ENCODE measurements at places on chromosomes 2 and 18.

GRCh38 chr2:231601356-231602229 is 8.9 kb downstream of the TEX44 start:
- peak; percentile 89 for DNase-seq

DNA sequence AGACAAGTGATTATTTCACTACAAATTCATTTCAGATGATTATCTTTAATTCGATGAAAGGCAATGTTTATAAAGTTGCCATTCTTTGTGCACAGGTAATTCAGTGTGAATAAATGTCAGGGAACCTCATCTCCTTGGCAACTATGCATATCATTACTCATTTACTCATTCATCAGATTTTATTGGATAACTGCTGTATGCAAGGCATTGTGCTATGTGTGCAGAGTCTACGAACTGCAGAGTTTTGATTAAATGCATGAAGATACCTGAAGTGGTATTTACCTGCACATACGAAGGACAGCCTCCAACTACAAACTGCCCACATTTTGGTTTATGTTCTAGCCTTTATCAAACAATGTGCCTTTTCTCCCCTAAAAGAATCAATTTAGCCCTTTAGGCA is 3.5 kb downstream of the RND3 start:
- no peak for DNase-seq

- DNase-seq, result no peak
Observed at GRCh38 chr18:78965917-78966792, 13.5 kb upstream of the SALL3 start.

DNA sequence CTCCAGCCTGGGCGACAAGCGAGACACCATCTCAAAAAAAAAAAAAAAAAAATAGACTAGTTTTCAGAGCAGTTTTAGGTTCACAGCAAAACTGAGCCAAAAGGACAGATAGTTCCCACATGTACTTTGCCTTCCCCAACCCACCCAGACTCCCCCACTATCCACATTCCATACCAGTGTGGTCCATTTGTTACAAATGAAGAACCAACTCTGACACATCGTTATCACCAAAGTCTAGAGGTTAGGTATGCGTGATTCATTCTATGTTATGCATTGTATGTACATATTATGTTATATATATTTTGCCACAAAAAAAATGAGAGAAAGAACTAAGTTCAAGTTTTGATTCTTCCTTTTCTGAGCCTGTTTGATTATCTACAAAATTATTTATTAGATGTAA is 3.5 kb downstream of the DUSP11 start:
- DNase-seq, result no peak

DNA sequence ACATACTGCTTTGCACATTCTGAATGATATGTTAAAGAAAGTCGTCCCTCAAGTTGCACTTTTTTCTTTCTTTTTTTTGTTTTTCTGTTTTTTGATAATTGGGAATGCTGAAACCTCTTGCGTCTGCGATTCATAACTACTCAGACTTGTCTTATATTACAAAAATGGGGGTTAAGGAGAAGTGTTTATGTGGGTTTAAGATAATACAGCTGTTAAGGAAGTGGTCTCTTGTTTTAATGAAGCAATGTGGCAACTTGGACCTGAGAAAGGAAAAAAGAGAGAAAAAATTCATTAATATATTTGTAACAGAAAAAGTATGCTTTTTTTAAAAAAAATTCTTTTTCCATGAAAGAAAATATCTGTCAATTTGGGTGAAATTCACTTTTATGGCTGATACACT is 268.5 kb upstream of the CCDC68 start:
- DNase-seq, result no peak

GRCh38 chr2:168471163-168471475 is 15.0 kb downstream of the CERS6 start:
- DNase-seq, result no peak

- DNase-seq, result no peak
Observed at GRCh38 chr18:61350578-61350977, 17.3 kb downstream of the CDH20 start.

DNA sequence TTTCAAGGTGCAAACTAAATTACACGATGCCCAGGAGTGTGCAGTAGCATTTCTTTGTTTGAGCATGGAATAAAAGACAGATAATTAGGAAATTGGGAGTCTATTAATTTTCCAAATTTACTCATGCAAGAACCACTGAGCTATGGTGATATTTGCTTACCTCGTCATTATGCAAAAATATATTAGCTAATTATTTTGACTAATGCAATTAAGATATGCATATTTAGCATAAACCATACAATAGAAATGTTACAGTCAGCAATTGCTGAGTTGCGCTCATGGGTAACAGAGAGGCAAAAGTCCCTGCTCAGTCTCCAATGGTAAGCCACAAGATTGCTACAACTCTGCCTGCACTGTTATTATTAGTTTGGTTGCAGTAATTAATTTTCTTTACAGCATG is 342.0 kb downstream of the TXNL1 start:
- no peak for DNase-seq

DNA sequence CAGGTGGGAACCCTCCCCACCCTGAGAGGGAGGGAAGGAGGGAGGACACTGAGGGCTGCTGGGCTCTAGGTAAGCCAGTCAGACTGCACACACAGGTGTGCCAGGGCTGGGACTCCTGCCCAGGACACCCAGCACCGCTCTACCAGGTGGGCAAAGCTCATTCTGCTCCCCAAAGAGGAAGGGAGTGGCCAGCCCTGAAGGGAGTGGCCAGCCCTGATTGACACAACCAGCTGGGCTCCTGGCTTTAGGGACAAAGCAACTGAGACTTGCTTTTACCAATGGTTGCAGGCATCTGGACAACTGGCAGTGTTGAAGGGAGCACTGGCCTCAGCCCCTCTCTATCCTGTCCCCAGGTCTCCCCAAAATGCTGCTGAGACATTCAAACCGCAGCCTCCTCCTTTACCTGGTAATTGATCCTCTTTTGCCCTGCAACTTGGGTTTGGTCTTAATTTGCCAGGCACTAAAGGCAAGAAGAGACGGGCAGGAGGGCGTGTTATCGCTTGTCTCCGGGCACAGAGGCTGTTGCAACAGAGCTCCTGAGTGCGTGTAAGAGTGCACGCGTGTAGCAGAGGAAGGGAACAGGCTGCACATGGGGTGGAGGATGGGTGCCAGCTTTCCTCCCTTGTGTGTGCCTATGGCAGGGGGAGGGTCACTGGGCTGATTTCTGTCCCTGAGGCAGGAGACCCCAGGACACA is 14.5 kb upstream of the FOSL2 start:
- no peak for DNase-seq

GRCh38 chr18:12779043-12779442 is 76.2 kb downstream of the PSMG2 start:
- DNase-seq, result no peak

DNA sequence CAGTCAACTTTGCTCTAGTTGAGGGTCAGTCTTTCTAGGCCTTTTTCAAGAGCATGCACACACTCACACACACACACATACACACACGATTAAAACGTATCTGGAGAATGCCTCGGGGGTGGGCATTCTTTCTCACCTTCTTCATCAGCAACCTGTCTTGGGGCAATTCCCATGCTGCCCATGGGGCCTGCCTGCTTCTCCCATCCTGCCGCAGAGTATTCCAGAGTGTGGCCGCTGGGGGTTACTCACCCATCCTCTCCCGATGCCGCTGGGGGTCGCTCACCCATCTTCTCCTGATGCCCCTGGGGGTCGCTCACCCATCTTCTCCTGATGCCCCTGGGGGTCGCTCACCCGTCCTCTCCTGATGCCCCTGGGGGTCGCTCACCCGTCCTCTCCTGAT is 10.8 kb upstream of the ALLC start:
- DNase-seq, result peak; percentile 69

DNA sequence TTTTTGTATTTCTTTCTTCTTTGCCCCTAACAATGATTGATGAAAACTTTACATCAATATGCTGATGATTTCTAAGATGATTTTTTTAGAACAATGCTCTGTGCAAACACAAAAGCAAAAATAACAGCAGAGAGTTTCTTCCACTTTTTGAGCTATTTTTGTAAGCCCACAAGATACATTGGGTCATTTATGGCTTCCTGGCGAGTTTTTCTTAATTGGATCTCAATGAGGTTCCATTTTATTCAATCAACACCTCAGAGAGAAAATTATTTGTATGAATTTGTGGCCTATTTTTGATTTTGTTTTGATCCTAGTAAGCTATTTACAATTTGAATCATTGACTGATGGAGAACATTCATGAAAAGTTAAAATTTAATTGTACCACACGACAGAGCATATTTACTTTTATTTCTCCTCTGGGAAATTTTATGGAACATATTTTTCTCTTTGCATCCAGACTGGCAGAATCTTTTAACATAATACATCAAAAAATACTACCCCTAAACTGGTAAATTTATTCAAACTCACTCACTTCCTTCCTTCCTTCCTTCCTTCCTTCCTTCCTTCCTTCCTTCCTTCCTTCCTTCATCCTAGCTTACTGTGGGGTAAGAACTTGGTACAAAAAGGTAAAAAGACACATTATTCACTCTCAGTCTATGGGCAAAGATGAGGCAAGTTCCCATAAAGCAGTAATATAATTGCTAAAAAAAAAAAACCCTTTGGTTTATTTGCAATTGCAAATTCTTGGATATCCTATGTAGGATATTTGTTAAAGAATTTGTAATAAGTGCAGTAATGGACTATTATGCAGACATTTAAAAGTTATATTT is 710.4 kb downstream of the SLC4A3 start:
- DNase-seq, result no peak

- no peak for DNase-seq
Observed at GRCh38 chr2:233919938-233920337, 2.8 kb downstream of the TRPM8 start.

GRCh38 chr2:71511776-71512175 is 58.4 kb downstream of the DYSF start:
- no peak for DNase-seq

DNA sequence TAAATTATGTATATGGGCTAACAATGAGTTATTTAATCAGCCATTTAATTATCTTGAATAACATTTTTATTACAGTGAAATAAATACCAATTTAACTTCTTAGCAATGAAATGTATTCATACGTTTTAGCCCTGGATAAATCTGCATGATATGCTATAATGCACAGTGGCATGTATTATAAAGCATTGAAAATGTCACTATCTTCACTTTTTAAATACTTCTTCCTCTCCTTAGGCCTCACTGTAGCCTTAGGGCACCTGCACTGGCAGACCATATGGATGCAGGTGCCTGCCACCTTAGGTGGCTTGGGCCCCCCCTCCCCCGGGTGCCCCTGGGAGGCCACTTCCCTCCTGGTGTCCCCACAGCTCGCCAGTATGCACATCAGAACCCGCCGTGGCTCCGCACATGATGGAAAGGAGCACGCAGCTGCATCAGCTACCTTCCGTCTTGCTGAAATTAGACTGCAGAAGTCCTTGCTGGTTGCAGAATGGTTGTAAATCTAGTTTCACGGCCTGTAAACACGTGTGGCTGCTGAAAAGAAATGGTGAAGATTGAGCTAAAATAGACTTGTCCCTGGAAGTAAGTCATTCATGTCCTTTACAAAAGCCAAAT is 56.7 kb downstream of the ADI1 start:
- no peak for DNase-seq

- DNase-seq, result no peak
Observed at GRCh38 chr18:70627182-70627802, 338.4 kb downstream of the SOCS6 start.

- DNase-seq, result peak; percentile 43
Observed at GRCh38 chr2:28420722-28421121, 28.1 kb downstream of the FOSL2 start.

DNA sequence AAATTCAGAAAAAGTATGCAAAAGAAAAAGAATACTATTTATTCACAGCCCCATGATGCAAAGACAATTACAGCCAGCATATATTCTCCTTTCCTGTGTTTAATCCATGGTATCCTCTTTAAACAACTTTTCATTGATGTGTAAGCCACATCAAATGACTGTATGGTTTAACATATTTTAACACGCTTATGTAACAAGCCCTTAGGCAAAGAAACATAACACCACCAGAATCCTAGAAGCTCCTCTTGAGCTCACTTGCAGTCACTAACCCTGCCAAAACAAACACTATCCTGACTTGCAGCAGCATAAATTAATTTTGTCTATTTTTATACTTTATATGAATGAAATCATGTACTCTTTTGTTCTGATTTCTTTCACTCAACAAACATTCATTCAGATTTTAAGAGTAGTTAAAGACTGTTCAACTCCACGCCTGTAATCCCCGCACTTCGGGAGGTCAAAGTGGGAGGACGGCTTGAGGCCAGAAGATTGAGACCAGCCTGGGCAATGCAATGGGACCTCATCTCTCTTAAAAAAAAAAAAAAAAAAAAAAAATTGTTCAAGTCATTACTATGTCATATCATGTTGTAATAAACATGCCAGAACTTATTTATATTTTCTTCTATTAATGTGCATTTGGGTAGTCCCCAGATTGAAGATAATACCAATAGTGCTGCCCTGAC is 226.3 kb downstream of the NBAS start:
- no peak for DNase-seq

GRCh38 chr2:106575955-106576354 is 88.8 kb downstream of the CD8B2 start:
- DNase-seq, result peak; percentile 83

DNA sequence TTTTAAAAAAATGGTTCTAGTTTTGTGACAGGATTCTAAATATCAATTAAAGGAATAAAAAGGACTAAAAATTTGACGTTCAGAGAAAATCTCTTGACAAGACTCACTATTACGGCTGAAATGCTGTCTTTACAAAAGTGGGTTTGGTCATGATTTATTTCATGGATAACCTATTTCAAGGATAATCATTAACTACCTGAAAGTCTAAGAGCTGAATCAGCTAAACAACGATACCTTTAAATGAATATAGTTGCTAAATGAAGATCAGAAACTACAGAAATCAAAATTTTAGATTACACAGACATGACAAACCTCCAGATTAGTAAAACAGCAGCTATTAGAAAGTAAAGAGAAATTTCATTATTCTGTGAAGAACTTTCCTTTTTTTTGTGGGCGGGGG is 35.7 kb downstream of the RTTN start:
- no peak for DNase-seq

GRCh38 chr2:219127037-219127635 is 33.5 kb downstream of the NHEJ1 start:
- DNase-seq, result no peak

Measured in aorta (tissue), 5 donors.